ENCODE measurements at places on chromosomes 5 and 9.
A peak's percentile ranks its signal among the peaks of the same experiment; 100 is the strongest.

GRCh38 chr9:108617676-108618075 lies 238.1 kb downstream of the ACTL7B start:
- DNase-seq, result no peak

DNA sequence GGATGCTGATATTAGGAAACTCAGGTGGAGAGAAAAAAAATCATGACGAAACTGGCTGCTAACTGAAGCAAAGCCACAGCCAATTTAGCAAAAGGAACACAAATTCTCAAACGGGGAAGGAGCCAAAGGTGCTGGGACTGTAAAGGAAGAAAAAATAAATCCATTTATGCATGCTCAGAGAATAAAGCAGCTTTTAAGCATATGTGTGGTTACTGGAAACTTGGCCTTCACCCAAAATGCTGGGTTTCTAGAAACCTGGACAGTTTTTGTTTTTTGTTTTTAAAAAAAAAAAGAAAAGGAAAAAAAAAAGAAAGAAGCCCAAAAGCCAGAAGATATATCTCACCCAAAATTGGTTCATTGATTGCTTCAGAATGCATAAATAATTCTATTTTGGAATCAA lies 8.0 kb downstream of the WHRN start:
- DNase-seq, result no peak

DNA sequence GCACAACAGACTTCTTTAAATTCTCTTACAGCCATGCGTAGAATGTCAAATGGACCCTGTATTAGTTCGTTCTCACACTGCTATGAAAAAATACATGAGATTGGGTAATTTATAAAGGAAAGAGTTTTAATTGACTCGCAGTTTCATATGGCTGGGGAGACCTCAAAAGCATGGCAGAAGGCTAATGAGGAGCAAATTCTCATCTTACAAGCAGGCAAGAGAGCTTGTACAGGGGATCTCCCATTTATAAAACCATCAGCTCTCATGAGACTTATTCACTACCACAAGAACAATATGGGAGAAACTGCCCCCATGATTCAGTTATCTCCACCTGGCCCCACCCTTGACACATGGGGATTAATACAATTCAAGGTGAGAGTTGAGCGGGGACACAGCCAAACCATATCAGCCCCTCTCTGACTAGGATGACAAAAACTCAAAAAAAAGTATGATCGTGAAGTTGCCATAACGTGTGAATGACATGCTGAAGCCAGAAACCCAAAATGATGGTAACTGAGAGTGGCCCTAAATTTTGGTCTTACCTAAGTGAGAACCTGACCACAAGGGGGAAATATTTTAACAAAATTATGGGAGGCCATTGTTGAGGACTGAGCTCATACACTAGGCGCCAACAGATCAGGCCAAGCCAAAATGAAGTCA lies 17.5 kb upstream of the TEX10 start:
- no peak for DNase-seq

DNA sequence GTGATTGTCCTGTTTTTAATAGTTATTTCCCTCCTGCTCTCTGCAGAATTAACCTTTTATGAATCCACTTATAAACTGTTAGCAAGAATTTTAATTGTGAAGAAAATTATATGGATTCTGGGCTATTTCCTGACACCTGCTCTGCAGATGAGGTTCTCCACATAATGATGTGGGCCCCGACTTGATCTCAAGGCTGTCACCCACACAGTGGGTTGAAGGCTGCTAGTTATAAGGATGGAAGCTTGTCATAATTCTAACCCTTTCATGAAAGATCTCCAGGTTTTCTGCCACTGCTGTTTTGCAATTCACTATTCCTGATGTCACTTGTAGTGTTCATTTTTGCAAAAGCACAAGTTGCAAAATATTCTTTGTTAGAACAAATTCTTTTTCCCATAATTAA lies 69.1 kb upstream of the MAN2A1 start:
- no peak for DNase-seq

DNA sequence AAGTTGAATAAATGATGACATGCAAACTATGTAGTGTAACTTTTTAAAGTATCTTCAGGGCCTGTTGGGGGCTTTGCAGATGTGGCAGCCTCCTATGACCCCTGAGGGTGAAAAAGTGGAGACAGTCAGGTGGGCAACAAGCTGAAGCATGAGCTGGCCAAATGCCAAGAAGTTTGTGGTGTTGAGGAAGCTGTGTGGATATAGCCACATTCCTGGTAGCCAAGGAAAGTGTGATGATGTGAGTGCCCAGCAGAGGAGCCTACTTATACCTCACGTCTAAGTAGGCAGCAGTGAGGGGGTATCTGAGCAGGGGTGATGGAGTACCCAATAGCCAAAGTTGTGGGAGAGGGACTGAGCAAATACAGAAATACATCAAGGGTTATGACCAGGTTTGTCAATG lies 621.2 kb upstream of the CDH6 start:
- DNase-seq, result no peak

DNA sequence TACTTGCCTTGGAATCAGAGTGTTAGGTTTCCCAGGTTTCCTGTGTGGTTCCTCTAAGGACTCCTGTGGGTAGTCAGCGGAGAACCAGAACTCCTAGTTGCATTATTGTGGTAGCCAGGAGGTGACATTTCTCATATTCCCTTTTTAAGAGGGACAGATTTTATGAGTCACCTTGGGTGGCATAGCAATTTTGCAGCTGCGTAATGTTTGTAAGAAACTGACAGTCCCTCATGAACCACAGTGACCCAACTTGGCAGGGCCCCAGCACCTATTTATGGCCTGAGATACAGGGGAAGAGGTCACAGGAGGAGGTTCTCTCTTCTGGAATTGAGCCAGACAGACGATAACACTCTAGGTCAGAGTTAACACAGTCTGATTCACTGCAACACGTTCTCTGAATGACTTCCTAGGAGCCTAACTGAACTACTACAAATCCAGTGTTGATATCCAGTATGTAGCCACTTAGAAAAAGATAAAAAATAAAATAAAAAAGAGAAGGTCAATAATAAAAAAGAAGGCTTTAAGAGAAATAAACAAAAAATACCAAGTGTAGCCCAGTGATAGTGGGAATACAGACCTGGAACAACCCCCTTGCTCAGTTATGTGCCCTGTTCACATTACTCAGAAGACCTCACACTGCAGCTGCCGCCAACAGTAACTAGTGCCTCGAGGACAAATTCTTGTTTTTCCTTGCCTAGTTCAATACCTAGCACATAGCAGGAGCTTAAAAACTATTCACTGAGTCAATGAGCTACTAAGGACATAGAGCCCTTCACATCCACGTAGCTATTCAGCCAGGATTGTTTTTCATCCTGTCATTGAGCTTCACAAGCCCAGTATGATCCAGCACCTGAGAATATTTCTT lies 50.7 kb upstream of the VLDLR start:
- DNase-seq, result peak; percentile 77

GRCh38 chr5:131109540-131110255 lies 55.4 kb downstream of the HINT1 start:
- peak; percentile 2 for DNase-seq

GRCh38 chr5:96159043-96159442 lies 197.4 kb upstream of the ELL2 start:
- no peak for DNase-seq

GRCh38 chr9:77865385-77866047 lies 166.1 kb downstream of the GNAQ start:
- no peak for DNase-seq

GRCh38 chr9:33719581-33720374 lies 75.6 kb upstream of the PRSS3 start:
- DNase-seq, result no peak

- DNase-seq, result no peak
Observed at GRCh38 chr5:145830594-145830993, 4.5 kb downstream of the PRELID2 start.

- DNase-seq, result no peak
Observed at GRCh38 chr9:4068914-4069313, 231.0 kb downstream of the GLIS3 start.

- DNase-seq, result no peak
Observed at GRCh38 chr5:35761541-35761940, 95.2 kb upstream of the IL7R start.

DNA sequence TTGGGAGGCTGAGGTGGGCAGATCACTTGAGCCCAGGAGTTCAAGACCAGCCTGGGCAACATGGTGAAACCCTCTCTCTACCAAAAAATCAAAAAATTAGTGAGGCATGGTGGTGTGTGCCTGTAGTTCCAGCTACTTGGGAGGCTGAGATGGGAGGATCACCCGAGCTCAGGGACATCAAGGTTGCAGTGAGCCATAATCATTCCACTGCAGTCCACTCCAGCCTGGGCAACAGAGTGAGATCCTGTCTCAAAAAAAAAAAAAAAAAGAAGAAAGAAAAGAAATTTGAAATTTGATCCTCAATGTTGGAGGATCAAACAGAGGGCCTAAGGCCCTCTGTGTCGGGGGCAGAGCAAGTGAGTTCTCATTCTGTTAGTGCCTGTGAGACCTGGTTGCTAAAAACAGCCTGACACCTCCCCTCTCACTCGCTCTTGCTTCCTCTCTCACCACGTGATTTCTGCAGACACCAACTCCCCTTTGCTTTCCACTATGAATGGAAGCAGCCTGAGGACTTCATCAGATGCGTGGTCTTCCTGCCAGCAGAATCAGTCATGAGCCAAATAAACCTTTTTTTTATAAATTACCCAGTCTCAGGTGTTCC lies 8.4 kb upstream of the GOLPH3 start:
- no peak for DNase-seq

GRCh38 chr9:87711857-87712800 lies 13.8 kb upstream of the CTSL start:
- DNase-seq, result peak; percentile 67

GRCh38 chr9:130368631-130369103 lies 76.1 kb upstream of the ASS1 start:
- no peak for DNase-seq

- peak; percentile 79 for DNase-seq
Observed at GRCh38 chr9:81071108-81071507, 618.2 kb downstream of the TLE1 start.

Measured in skeletal muscle cell (primary cell).